ENCODE measurements at places on chromosomes 4 and X.

DNA sequence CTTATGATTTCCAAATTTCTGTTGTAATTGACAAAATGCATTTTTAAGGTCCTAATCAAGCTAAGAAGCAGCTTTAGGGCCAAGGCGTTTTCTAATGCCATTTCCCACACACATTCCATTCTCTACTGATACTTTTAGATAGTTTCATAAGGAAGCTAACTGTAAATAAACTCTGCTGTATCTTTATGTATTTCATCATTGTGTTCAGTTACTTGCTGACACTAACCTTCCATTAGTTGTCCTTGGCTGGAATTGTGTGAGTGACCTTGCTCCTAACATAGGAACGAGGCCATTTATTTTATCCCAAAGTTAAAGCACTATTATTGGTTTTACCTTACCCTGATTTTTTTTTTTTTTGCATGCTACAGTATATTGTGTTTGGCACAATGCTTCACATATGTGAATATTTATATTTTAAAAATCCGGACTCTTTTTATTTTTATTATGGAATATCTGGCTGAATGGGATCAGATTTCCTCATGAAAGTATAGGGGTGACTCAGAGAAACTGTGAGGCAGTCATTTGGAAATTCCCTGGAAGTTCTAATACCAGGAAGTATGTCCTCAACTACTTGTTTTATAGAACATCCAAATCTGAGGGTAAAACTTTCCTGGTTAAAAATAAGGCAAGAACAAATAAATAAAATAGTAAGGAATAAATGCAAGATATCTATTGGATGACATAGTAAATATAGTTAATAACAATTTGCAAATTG lies 62.7 kb upstream of the SORBS2 start:
- DNase-seq = no peak

- no peak for DNase-seq
These were observed 72.6 kb upstream of the NKX1-1 start for GRCh38 chr4:1478766-1479355.

GRCh38 chr4:157185363-157185762 lies 35.2 kb upstream of the GRIA2 start:
- no peak for DNase-seq

GRCh38 chr4:53713767-53714166 lies 122.5 kb upstream of the LNX1 start:
- no peak for DNase-seq

- no peak for DNase-seq
These were observed 82.9 kb downstream of the PDLIM5 start for GRCh38 chr4:94534401-94535312.

DNA sequence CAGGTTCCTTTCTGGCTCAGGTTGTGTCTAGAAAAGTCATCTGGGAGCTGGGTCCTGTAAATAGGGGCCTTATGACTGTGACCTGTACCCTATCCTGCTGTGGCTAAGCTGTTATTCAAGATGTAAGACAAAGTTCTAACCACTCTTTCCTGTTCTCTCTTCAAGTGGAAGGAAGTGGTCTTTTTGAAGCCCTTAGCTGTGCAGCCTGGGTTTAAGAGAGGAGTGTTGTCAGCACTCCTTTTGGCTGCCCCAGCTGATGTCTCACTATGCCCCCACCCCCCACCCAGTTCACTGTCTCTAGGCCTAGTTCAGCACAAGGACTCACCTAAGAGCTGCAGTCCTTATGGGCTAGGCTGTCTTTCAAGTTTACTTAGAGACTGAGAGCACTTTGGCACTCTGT lies 1069.5 kb downstream of the FAM133A start:
- no peak for DNase-seq

- no peak for DNase-seq
These were observed 53.9 kb upstream of the HEPH start for GRCh38 chrX:66110112-66110511.

GRCh38 chrX:24494647-24495075 lies 29.6 kb downstream of the PDK3 start:
- peak; percentile 90 for DNase-seq

GRCh38 chr4:86664959-86665358 lies 70.8 kb downstream of the PTPN13 start:
- DNase-seq = no peak

- no peak for DNase-seq
These were observed 4.5 kb downstream of the CBR4 start for GRCh38 chr4:169005453-169006099.

DNA sequence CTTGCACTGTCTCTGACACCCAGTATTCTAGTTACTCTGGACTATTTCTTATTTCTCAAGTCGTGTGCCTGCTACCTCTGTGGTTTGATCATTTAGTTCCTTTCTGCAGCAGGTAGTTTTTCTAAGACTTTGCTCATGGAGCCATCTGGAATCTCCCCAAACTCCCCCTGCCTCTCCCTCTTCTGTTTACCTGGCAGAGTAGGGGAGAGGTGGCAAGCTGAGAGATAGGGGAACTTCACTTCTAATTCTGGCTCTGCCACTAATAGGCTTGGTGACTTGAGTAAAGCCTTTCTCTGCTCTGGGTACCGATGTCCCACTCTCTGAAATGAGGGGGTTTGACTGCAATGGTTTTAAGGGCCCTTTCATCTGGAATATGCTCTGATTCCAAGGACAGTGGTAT lies 141.3 kb downstream of the CPEB2 start:
- DNase-seq = no peak

GRCh38 chrX:14006540-14006939 lies 23.2 kb downstream of the GEMIN8 start:
- no peak for DNase-seq

DNA sequence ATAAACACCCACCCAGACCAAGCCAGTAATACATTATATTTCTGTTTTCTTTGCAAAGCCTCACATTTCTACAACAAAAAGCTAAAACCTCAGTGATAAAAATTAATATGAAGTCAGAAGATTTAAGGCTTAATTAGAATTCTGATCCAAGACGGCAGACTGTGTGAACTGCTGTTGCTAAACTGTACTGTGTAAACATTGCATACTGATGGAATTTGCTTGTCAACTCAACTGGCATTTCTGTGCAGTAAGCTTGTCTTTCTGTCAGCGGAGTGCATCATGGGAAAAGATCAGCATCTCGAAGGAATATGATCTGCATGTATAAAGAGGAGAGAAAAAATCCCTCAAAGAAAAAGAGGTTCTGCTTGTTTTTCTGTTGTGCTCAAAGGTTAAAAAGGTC lies 69.4 kb upstream of the SPANXB1 start:
- DNase-seq = no peak

DNA sequence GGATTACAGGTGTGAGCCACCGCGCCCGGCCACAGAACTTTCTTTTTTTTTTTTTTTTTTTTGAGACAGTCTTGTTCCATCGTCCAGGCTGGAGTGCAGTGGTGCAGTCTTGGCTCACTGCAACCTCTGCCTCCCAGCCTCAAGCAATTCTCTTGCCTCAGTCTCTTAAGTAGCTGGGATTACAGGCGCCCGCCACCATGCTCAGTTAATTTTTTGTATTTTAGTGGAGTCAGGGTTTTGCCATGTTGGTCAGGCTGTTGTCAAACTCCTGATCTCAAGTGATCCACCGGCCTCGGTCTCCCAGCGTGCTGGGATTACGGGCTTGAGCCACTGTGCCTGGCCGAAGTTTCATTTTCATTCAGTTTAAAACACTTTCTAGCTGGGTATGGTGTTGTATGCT lies 16.4 kb downstream of the FAM193A start:
- DNase-seq = no peak

- DNase-seq = no peak
These were observed 119.5 kb upstream of the MAP9 start for GRCh38 chr4:155496294-155496626.

- DNase-seq = no peak
These were observed 671 bp downstream of the HPF1 start for GRCh38 chr4:169756971-169757574.

DNA sequence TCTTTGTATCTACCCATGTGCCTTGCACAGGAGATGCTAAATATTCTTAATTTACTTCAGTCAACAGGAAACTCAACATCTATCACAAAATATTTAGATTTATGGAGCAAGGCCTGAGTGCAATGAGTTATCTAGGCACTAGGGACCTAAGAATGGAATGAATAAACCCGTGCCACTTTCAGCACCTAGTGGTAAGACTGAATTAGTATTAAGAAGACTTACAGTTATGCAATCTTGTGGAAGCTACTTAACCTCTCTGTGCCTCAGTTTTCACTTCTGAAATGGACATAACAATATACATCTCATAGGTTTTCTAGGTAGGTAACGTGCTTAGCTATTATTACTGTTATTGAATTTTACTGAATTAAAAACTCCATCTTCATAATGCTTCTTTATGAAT lies 144.6 kb upstream of the MAP3K15 start:
- no peak for DNase-seq

DNA sequence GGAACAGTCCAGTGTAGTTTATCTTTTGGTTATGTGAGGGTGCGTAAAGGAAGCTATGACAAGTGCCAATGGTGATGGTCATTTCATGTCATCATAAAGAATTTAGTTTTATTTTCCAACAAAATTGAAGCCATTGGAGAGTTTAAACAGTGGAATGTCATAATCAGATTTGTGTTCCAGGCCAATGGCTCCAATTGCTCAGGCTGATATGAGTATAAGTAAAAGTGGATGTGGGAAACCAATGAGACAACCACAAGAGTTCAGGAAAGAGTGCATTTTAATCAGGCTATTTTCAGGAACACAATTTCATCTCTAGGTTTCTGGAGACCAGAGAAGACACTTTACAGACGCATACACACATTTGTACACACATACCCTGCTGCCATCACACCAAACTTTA lies 20.7 kb downstream of the SPANXC start:
- DNase-seq = no peak

DNA sequence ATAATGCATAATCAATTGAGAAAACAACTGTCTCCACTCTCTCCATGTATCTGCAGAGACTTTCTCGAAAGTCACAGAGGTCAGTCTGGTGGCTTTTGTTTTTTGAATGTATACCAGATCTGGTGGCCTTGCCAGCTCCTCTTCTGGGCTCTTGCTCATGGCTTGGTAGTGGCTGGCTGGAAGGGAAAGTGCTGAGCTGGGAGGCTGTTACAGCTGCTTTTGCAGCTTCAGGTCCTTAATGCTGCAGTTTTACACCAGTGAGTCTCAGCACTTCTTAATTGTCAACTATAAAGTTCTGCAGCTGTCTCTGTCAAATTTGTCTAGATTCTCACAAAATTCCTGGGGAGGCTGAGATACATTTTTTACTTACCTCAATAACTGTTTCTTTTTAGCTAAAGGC lies 390.0 kb downstream of the GRXCR1 start:
- DNase-seq = no peak

GRCh38 chrX:150692831-150693724 lies at the start of gene MTMR1:
MTMR1 (plus strand) TSS chrX:150693396; CDS start chrX:150693531, 135 bp downstream.
- DNase-seq = no peak

- DNase-seq = no peak
These were observed 48.6 kb downstream of the PDGFRA start for GRCh38 chr4:54277691-54278090.

GRCh38 chr4:118801895-118802575 lies 33.9 kb downstream of the SEC24D start:
- no peak for DNase-seq

DNA sequence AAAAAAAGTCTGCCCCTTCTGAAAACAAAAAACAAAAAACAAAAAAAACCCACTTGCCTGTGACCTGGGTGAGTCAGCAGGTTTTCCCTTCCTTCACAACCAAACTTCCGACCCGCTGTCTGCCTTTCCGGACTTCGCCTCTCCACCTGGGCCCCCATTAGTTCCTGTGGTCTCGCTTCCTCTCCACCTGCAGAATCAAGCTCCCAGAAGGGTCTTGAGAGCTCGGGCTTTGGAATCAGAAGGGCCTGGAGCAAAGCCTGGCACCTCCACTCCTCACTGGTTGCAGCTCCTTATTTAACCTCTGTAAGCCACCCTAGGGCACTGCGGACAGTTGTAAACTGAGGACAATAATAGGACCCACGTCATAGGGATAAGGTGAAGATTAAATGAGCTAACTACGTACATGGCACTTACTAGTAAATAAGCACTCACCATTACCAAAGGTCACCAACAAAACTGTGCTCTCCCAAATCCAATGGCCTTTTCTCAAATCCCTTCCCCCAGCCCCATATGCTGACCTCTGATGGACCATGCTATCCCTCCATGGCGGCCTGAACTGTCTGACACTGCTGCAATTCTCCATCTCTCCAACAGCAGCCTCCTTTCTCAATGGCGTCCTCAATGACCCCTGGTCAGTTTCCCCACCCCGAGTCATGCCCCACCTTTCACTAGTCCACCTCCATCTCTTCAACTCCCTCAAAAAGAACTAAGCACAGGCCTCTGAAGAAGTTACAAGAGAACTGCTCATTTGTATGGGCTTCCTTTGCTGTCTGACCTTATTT lies 64.2 kb downstream of the IRF2 start:
- DNase-seq = no peak

DNA sequence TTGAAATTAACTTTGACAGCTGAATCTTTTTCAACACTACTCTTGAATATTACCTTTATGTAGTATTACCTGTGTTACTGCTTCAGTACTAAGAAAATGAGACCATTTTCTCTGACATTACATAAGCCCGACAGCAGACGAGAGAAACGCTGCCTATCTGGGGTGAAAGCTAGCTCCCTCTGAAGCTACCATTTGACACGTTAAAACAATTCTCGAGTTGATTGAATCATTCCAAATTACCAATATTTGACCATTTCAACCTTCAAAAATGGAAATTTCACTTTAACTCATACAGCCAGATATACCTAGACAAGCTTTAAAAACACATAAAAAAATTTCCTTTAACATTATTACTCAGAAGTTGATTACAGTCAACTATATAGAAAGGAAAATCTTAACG lies 836 bp downstream of the GPM6A start:
- DNase-seq = no peak

DNA sequence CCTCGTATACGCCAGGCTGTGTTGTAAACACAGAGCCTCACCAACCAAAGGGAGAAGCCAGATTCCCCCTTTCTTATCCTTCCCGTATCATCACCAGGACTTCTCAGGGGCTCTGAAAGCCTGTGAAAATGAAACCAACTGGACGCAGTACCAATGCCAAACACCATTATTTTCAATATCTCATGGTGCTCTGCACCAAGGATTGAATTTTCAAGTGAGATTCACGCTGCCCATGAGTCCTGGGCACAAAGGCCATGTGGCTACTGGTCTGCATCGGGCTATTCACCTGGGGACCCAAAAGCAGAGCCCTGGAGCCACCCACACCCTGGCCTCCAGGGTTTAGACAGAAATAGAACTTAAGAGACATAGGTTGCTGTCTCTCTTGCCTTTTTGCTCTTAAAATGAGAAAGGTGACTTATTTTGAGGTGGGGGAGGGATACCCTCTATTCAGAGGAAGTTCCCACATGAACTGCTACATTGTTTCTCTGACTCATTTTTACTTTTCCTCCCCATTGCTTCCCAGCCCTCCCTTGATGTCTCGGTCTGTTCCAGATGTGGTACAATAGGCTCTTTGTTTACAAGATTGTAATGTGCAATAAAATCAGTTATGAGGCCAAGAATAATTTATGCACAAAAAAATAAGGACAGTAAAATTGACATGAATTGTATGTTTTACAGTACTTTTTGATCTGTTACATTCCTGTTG lies 55.4 kb downstream of the MAML3 start:
- DNase-seq = no peak

- DNase-seq = no peak
These were observed 67.0 kb downstream of the HTRA3 start for GRCh38 chr4:8336412-8337075.
